ENCODE measurements at places on chromosomes 4 and X.
A peak's percentile ranks its signal among the peaks of the same experiment; 100 is the strongest.

DNA sequence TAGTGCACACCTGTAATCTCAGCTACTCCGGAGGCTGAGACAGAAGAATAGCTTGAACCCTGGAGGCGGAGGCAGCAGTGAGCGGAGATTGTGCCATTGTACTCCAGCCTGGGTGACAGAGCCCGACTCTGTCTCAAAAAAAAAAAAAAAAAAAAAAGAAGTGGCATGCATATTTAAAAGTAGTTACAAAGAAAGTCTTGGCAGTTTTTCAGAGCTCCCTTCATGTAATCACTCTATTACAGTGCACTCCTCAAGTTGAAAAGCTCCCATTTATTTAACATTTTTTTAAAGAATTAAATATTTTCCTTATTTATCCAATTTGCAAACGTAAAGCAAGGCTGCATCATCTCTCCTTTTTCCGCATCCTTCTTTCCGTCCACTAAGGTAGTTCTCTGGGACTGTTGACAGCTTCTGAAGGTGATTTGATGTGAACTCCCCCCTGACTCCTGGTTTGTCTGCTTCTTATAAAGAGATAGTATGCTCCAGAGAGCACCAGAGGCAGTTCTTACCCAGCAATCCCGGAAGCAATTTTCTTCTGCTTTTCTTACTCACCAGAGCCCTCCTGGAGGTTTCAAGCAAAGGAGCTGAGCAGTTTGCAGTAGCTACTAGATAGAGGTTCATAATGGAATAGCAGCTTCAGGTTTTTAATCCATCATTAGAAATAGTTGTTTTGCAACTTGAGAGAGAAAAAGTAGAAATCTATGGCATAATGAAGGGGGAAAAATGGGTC is 151.0 kb downstream of the PALLD start:
- no peak for DNase-seq

DNA sequence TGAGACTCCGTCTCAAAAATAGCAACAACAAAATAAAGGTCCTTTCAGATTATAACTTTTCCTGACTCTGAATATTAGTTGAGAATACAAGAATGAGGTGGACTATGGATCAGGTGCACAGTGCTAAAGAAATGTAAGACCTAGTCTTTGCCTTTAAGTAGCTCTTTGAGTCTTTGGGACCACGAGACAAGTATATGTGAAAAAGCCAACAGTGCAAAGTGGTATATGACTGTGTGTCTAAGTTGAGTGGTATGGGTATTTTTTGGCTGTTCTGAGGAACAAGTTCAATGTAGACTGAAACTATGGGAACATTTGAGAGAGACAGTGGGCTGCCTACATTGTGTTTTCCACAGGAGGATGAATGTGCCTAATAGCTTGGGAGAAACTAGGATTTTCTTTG is 2.8 kb downstream of the GAB1 start:
- DNase-seq = no peak

DNA sequence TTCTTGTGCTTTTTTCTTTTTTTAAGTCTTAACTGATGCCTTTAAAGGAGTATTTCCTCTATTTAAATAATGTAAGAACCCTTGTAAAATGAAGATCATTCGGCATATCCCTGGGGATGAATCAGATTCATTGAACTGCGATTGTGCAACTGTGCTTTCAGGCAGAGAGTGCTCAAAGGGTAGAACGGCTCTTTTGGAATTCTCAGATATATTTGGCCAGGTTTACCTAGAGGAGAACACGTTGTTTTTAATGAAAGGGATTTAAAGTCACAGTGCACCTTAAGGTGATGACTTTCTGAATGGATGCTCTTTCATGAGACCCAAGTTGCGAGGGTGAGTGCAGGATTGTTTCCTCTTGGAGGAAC is 51.6 kb upstream of the ELOVL6 start:
- DNase-seq = no peak

- DNase-seq = no peak
These were observed 258.8 kb downstream of the ARHGAP24 start for GRCh38 chr4:85733798-85734197.

DNA sequence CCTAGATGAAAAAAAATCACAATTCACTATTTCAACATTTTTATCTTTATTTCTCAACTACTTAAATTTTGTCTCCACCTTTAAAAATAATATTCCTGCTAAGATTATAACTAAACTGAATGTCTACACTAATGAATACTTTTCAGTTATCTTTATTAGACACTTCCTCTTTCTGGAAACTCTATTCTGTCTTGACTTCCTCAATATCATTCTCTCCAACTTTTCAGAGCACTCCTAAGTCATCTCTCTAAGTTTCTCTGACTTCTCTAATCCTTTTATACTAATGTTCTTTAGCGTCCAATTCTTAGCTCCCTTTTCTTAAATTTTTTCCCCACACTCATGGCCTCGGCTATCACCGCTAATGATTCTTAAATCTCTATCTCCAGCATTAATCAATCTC is 374.2 kb downstream of the FBXO8 start:
- no peak for DNase-seq

GRCh38 chr4:581181-581580 is 5.1 kb upstream of the TMEM271 start:
- no peak for DNase-seq

- DNase-seq = no peak
These were observed 10.5 kb downstream of the HERC5 start for GRCh38 chr4:88467392-88467791.

DNA sequence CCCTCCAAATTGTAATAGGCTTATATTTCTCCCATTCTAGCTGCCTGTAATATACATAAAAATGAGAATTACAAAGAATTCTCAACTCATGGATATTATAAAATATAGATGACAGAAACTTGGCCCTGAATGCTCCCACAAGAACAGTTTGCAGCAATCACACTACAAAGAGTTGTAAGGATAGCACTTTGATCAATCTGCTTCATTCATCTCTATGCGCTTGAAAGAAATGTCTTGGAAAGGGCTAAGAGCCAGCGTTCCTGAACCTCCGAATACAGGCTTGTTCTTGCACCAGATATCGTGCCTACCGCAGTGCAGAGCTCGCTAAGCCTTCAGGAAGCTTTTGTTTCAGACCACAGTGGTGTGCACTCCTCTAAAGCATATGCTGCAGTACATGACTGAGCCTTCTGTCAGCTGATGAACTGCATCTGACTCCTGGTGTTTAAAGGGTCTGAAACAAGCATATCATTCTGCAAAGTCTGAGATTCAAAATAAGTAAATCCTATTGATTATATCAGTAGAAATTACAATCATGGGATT is 417.6 kb upstream of the ZFP42 start:
- DNase-seq = peak; percentile 1

GRCh38 chr4:23718435-23718834 is 171.4 kb downstream of the PPARGC1A start:
- no peak for DNase-seq

DNA sequence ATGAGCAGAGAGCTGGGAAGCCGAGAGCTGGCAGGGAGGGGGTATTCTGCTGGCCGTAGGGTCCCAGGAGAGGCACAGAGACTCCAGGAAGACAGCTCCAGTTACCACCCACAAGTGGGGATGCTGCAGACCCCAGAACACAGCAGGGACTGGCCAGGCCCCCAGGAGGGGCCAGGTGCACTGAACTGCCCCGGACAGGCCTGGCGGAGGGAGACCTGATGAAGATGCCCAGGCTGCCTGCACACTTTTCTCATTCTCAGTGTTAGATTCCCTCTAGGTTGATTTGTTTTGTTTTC is 110.8 kb downstream of the CPZ start:
- no peak for DNase-seq

- peak; percentile 16 for DNase-seq
These were observed 634.6 kb upstream of the FTHL17 start for GRCh38 chrX:31706466-31706865.

GRCh38 chr4:77510367-77510766 is 95.3 kb upstream of the CXCL13 start:
- no peak for DNase-seq

DNA sequence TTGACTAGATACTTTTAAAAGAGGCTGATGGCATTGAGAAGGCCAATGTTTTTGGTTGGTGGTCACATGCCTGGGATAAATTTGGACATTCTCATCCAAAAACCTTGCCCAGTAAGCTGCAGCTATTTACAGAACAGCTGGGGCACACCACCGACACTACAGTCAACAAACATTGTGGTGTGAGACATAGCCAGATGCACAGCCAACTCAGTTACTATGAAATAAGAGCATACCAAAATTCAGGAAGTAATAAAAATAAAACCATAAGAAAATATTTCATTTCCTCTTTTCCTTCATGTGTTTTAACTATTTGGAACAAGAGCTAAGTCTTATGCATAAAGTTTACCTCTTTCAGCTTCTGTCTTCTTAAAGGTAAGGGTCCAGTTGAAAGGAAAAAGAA is 8.8 kb downstream of the PPM1K start:
- DNase-seq = no peak

- peak; percentile 27 for DNase-seq
These were observed 89.7 kb downstream of the EPHA5 start for GRCh38 chr4:65580551-65580950.

- no peak for DNase-seq
These were observed 636 bp downstream of the BCOR start for GRCh38 chrX:40097141-40097503.

- peak; percentile 29 for DNase-seq
These were observed 30.7 kb downstream of the ARHGEF9 start for GRCh38 chrX:63754136-63754859.

DNA sequence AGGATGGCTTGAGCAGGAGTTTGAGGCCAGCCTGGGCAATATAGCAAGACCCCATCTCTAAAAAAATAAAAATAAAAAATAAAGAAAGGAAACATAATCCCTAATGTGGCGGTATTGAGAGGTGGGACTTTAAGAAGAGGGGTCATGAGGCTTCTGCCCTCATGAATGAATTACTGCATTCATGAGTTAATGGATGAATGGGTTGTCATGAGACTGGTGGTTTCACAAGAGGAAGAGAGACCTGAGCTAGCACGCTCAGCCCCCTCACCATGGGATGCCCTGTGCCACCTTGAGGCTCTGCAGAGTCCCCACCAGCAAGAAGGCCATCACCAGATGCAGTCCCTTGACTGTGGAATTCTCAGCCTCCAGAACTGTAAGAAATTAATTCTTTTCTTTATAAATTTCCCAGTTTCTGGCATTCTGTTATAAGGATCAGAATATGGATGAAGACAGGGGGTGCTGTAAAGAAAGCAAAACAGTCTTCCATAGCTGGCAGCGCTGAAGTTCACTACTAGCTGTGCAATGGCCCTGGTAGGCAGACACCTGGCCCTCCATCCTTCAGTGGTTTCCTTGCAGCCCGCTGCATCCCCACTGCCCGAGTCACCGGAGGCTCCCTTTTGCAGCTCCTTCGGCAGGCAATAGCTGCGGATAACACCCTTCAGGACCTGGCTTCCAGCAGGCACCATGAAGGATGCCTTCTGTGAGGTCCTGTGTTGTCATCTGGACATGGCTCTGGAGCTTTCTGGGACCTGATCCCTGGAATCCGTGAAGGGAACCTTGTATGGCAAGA is 44.8 kb upstream of the NSG1 start:
- DNase-seq = no peak

DNA sequence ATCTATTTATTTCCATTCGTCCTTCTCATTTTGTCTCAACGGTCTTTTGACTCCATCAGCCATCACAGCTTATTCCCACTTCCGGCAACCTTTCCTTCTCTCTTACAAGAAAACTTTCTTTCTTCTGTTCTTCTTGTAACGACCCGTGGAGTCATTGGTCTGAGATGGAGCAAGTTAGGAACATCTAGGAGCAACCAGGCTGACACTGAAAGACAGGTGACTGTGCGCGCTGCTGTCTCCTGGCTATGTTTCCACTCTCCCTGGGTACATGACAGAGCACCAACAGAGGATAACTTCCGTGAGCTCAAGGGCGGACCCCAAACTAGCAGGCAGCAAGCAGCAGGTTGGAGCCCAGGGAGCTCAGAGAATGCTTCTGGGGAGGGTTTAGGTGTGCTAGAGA is 2.5 kb downstream of the FGF5 start:
- DNase-seq = no peak

GRCh38 chr4:7501873-7502272 is 67.1 kb upstream of the PSAPL1 start:
- DNase-seq = no peak

DNA sequence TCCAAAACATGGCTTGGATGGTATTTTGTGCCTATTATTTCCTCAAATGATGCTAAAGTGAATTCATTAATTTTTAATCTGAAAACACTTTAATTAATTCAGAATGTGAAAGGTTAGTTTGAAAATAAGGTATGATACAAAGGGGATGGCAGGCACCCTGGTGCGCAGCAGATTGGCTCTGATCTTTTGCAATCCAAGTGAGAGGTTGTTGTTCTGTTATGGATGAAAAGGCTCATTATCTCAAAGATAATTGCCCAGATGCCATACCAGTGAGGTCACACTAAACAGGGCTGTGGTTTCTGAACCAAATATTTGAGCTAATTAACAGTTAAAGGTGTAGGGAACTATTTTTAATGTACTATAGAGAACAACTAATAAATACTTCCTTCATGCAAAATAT is 504.9 kb downstream of the RAPGEF2 start:
- DNase-seq = no peak

- no peak for DNase-seq
These were observed 133.8 kb downstream of the ZC4H2 start for GRCh38 chrX:64842492-64842891.

- DNase-seq = no peak
These were observed 363.1 kb upstream of the HS3ST1 start for GRCh38 chr4:11791797-11792196.

DNA sequence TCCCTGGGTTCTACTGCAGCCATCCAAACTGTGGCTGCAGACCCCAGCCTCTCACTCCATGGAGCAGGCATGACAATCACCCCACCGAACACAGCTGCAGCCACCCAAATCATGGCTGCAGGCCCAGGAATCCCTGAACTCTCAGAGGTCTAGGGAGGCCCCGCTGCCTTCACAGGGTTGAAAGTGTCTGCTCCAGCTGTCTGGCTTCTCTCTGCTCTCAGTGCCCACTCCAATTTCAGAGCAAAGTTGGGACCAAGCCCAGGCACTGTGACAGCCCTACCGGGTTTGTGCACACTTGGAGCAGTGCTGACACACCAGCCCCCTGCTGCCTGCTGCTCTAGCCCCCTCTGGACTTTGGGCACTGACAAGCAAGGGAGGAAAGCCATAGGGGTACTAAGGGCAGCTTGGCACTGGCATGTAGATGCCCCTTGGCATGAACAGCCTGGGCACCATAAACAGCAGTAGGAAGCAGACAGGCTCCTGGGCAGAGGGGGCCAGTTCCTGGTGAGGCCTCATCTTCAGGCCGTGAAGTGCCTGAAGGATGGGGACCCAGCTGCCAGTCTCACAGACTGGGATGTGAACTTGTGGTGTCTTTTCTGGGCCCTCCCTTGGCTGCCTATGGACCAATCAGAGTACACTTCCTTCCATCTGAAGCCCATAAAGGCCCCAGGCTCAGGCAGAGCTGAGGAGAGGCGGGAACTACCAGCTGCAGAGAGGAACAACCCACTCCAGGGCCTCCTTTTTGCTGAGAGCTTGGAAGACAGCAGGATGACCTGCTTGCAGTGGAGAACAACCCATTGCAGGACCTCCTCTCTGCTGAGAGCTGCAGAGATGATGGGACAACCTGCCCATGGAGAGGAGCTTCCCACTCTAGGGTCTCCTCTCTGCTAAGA is 68.8 kb downstream of the TECRL start:
- no peak for DNase-seq

DNA sequence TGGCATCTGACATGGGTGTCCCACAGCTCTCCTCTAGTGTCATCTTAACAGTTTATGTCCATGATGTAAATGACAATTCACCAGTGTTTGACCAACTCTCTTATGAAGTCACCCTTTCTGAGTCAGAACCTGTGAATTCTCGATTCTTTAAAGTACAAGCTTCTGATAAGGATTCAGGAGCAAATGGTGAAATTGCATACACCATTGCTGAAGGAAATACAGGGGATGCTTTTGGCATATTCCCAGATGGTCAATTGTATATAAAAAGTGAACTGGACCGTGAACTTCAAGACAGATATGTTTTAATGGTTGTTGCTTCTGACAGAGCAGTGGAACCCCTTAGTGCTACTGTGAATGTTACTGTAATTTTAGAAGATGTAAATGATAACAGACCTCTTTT is 4.6 kb downstream of the FAT4 start:
- peak; percentile 32 for DNase-seq
